ENCODE measurements at places on chromosomes 2 and 18. TPM values are rescaled to one million over a fixed set of nuclear protein-coding genes. Genes with fewer than 3 reads are reported as not detected.

Gene NEURL3
- total RNA-seq = 31.1 TPM

Gene DIPK1C
- total RNA-seq = not detected

Gene CAPN14
- 0.20 TPM for total RNA-seq

Gene CDH20
- not detected for total RNA-seq

Gene RAMP1
- total RNA-seq = 0.50 TPM

Gene TEKT4
- total RNA-seq = 0.10 TPM

Gene BCL11A
- 0.80 TPM for total RNA-seq

Gene L3MBTL4
- 2.2 TPM for total RNA-seq

Gene NEU4
- 0.40 TPM for total RNA-seq

Gene CHRNG
- not detected for total RNA-seq

Gene MYO7B
- total RNA-seq = 0.25 TPM

Gene PTPRN
- 0.52 TPM for total RNA-seq

Gene SFT2D3
- 9.2 TPM for total RNA-seq

Gene SLC9A4
- 7.6 TPM for total RNA-seq
